ENCODE measurements at places on chromosomes 6 and 20.

DNA sequence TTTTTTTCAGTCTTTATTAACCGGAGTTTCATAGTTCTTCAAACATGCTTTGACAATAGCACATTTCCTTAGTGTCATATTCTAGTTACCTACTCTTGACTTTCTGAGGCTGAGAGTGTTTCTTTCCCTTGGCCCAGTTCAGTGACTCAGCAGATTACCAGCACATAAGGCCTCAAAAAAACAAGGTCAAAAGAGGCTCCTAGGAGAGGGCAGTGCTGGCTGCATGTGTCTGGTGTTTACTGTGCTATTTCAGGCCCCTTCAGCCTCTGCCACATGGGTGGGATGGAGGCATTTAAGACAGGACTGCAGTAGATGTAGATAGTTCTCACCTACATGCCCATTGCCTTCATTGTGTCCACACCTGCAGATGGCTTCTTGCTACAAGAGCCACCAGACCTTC lies 198.2 kb upstream of the SSTR4 start:
- no peak for DNase-seq

DNA sequence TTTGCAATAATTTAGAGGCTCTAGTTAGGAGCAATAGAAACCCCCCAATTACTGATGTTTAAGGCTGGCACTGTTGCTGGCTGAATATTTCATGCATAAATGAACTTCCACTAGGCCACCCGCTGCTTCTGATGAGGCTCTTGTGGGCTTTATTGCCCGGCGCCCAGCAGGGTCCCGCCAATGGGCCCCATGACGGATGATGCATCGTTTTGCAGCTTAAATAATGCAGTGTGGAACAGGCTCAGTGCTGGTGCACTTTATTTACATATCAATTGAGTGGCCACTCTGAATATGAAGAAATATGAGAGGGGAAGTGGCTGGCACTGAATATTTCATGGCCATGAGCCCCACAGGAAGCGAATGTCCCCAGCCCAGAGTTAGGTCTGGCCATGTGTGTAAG lies 155.3 kb upstream of the MAFB start:
- DNase-seq: no peak

- no peak for DNase-seq
These were observed 43.5 kb downstream of the TFAP2B start for GRCh38 chr6:50862176-50862575.

DNA sequence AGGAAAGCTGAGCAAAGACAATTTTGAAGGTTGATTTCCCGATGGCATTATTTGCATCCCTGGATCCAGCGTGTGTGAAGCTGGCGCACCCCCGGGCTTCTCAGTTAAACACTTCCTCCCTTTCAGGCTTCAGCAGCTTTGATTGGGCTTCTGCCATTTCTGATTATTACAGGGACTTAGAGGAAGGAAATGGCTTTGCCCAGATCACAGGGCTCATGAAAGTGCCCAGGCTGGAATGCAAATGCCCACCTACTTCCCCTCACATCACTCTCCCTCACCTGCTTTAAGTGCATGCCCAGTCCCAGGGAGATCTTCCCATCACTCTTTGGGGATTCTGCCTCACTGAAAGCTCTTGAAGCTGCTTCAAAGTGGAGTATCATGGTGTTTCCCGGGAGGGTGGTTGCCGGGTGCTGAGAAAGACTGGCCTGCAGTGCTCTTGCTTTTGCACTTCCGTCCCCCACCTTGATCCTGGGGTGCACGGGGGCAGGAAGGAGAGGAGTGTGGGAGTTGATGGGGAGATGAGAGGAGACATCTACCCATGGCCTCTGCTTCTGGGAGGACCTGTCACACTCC lies 28.3 kb downstream of the PHACTR3 start:
- DNase-seq: no peak

DNA sequence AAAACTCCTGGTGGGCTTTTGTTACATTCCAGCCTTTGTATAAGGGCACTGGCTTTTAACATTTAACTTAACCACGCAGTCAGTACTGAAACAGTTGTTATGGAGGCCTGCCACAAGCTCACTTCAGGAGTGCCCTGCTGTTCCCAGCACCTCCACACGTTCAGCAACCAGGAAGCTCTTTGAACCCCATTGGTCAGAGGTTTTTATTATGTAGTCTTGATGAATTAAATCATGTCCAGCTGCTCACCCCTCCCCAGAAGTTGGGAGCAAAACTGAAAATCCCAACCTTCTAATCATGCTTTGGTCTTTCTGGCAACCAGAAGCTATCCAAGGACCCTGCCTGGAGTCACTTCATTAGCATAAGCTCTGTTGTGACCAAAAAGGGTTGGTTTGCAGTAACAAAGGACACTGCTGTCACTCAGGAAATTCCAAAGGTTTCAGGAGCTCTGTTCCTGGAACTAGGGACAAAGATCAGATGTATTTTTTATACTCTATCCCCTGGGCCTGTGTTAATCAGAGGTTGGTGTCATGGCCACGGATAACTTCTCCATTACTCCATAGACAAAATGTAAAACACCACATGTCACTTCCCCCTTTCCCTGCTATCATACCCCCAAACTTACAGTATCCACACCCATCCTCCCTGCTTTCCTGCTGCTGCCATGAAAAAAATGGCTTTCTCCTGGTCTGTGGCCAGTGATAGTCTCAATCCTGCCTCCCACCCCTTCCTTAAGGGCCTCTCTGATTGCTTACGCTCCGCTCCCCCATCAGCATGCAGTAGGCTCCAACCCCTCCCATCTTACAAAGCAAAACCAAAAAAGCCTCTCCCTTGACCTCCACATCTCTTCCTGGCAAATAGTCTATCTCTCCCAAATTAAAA lies 3.1 kb downstream of the ARMC12 start:
- no peak for DNase-seq

DNA sequence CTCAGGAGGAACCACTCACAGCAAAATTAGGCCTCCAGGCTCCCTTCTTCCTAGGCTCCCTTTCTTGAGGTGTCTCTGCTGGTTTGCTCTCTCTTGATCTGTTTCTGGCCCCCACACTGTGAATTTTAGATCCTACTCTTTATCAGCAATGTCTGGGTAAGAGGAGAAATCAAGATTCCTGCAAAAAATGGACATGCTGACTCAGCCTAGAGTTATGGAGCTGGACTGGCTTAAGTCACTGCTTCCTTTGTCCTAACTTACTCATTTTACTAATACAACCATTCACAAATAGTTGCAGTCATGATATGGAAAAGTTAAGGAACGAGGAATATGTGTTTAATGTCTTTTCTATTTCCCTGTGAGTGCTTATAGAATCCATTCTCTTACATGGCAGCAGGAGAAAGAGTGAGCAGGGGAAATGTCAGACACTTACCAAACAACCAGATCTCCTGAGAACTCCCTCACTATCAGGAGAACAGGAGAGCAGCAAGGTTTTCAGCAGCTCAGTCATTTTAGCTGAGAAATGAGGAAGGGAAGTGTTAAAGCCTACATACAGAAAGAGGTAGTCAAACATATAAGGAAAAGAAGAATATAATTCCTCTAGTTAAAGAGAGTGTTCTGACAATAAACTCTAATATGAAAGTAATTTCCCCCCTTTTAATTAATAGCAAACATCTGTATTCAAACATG lies 160.8 kb downstream of the PDE7B start:
- no peak for DNase-seq

DNA sequence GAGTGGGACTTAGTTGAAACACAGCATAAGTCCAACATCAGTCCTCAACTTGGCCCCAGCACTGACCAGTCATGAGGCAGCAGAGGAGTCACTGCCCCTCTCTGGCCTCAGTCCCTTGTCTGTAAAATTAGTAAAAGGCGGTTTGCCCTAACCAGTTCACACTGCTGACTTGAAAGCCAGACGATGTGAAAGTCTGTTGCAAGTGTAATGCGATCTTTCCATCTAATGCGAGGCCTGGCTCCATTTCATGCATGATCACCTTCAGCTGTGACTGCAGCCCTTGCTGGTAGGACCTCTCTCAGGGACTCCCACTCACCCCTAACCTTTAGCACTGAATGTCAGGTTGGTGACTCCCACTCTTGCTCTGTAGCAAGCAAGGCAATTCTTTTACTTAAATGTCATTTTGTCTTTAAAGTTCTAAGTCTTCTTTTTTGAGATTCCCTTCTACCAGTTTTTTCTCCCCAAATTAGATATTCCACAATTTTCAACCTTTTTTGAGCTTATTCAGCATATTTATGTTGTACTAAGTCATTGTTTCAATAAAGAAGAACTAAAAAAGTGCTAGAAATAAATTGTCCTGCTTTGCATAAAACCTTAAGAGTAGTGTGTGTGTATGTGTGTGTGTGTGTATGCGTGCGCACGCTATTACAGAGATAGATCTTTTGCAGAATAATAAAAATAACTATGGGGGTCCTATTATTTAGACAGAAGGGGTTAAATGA lies 245.5 kb downstream of the PACRG start:
- DNase-seq: no peak

DNA sequence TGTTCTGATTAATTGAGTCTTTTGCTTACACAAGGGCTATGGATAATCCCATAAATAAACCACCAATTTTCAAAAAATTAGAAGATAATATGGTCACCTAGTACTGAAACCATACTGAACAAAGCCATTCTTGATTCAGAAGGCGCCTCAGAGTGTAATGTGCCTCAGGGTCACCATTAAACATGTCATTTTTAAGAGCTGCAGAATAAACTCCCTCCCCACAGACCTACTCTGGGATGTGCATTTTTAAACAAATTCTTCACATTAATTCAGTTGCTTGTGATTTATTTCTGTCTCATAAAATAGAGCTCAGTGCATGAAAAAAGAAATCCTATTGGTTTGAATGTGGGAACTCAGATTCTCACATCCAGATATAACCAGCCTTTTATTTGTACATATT lies 202.1 kb upstream of the HEY2 start:
- DNase-seq: no peak

DNA sequence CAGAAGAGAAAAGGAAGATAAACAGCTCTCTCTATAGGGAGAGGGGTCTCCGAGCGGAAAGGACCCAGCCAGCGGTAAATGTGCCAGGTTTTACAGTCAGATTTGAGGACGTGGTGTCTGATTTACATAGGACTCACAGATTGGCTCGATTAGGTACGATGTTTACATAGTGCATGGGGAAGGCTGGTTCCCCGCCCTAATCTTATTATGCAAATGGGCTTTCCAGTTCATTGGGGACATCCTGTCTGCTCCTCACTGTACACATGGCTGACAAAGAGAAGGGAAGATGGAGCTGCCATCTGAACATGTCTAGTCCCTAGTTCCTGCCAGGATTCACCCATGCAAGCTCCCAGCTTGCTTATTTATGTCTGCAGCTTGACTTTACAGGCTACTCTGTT lies 119.9 kb downstream of the RNF144B start:
- DNase-seq: no peak

GRCh38 chr6:12577124-12577850 lies 139.3 kb upstream of the PHACTR1 start:
- DNase-seq: no peak

GRCh38 chr20:5524896-5525295 lies 208.1 kb upstream of the PROKR2 start:
- no peak for DNase-seq

DNA sequence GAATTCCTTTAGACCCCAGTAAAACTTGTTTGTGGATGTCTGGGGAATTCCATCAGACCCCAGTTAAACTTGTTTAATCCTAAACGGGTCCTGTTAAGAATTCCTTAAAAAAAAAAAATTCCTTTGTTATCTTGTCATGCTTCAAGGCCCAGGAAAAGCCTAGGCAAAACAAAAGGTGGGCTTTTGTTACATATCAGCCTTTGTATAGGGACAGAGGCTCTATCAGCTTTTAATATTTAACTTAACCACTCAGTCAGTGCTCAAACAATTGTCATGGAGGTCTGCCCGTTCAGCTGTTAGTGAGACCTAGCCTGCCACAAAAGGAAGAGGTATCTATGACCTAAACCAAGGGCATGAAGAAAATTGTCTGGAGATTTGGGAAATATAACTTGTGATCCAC lies 53.1 kb downstream of the SLC22A1 start:
- DNase-seq: no peak

DNA sequence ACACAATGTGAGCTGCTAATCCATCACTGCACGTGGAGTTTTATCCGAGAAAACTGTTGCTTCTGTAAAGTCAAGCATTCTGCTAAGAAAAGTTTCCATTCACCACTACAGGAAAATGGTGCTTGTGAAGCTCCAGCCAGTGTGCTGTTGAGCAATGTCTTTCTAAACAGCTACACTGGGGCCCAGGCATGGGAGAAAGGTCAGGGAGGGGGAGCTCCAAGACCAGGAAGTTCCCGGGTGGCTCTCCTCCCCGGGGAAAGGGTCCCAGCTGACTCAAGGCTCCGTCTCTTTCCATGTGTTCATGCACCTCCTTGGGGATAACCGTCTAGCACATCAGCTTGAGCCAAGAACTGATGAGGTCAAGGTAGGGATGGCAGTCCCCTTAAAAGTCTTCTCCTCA lies 20.5 kb downstream of the RPP40 start:
- DNase-seq: no peak

GRCh38 chr6:138757136-138757535 lies 16.4 kb upstream of the CCDC28A start:
- DNase-seq: no peak

DNA sequence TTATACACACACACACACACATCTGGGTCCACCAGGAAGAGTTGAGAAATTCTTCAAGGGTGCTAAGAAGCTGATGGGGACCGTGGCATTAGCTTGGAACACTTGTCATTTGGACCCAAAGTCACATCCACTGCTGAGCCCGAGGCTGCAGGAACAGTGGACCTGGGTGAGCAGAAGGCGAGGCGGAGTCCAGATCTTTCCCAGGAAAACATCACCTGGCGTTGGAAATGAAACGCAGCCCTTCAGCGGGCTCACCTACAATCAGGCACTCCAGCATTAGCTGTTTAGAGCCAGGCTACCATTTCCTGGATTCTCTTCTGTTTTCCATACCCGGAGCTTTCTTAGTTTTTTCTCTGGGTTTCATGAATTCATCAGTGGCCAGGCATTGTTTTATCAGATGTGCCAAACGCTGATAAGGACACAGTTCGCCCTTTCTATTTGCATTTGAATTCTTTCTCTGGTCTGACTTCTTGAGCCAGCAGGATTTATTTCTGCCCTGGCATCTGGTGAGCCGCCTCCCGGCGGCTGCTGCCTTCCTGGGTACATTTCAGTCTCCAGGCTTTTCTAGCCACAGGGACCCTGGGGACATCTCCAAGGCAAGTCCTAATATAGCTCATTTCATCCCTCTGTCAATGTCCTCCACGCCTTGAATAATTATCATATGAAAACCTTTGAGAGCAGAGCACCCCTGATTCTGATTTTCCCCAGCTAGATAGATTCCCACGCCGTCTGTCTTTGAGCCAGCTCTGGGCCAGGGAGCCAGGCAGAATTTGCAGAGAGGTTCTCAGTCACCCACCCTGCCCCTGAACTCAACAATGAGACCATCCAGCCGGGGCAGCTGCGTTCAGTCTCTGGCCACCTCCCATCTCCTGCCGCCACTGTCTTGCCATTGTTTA lies 170.9 kb downstream of the TTLL2 start:
- no peak for DNase-seq

- no peak for DNase-seq
These were observed 496.3 kb downstream of the DHX35 start for GRCh38 chr20:39458452-39458851.

DNA sequence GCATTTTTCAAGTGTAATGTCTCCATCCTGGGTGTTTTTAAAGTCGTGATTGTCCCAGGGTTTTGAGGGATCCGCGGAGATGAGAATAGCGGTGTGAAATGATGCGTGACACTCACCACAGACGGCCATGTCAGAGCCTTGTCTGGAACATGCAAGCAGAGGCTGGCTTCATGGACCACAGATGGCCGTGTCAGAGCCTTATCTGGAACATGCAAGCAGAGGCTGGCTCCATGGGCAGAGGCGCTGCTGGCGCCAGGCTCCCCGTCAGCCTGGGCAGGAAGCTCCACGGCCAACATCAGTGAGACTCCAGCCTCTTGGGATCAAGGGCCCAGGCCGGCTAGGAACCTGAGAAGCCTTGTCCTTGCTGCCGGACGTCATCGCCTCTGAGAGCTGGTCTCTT lies 7.7 kb upstream of the MRGBP start:
- DNase-seq: no peak

GRCh38 chr6:38161754-38162492 lies 342.4 kb downstream of the ZFAND3 start:
- DNase-seq: no peak

Data from chondrocyte (in vitro differentiated cells).